ENCODE measurements at places on chromosomes 6 and 20.

DNA sequence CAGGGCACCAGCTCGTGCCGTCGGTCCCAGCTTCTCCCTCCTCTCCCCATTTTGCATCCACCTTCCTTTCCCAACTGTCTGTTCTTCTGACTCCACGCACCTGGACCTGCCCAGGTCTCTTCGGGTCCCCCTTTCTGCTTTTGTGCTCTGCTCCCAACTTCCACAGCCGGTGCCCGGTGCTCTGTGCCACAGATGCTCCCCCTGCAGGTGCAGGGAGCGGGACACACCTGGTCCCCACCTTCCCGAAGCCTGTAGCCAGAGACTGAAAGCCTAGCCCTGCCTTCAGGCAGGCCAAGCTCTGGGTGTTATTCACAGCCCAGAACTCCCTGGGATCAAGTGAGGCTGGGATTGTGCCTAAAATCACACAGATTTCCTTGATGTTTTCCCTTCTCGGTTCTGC is 24.6 kb upstream of the BMP7 start:
- no peak for DNase-seq

DNA sequence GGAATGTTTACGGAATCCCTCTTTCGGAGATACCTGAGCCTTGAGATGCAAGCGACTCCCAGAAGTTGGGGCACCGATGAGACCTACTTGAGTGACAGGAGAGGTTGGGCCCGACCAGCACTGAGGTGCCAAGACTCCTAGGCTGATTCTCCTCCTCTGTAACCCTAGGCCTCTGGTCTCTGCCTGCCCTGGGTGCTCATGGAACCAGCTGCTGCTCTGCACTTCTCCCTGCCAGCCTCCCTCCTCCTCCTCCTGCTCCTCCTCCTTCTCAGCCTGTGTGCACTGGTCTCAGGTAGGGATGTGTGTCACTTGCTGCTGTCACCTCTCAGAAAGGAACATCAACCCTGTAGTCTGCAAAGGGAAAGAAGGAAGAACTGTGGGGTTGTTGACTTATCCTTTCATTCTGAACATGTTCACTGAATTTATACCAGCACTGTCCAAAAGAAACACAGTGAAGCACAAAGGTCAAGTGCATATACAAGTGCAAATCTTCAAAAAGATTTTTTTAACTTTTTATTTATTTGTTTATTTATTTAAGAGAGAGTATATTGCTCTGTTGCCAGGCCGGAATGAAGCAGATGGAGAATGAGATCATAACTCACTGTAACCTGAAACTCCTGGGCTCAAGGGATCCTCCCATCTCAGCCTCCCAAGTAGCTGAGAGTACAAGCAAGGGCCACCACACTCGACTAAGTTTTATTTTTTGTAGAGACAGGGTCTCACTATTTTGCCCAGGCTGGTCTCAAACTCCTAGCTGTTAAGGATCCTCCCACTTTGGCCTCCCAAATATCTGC is 913 bp downstream of the BTN2A2 start:
- peak; percentile 17 for DNase-seq

GRCh38 chr20:9261781-9262180 is 192.9 kb downstream of the PLCB4 start:
- no peak for DNase-seq

DNA sequence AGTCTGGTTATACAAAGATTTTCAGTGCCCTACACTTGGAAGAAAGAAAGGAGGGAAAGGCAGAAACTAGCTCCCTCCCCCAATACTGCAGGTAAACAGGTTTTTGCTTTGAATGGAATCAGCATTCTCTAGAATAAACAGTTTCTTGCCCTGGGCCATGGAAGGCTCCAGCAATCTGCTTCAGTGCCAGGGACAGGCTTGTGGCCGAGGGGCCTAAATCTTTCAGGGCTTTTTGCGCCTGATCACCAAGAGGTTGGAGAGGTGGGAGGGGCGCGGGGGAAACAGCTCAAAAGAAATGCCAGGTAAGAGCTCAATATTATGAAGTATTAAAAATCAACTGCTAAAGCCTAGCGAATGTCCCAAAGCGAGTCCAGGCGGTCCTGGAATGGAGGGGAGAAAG is 23.8 kb downstream of the TFAP2B start:
- no peak for DNase-seq

DNA sequence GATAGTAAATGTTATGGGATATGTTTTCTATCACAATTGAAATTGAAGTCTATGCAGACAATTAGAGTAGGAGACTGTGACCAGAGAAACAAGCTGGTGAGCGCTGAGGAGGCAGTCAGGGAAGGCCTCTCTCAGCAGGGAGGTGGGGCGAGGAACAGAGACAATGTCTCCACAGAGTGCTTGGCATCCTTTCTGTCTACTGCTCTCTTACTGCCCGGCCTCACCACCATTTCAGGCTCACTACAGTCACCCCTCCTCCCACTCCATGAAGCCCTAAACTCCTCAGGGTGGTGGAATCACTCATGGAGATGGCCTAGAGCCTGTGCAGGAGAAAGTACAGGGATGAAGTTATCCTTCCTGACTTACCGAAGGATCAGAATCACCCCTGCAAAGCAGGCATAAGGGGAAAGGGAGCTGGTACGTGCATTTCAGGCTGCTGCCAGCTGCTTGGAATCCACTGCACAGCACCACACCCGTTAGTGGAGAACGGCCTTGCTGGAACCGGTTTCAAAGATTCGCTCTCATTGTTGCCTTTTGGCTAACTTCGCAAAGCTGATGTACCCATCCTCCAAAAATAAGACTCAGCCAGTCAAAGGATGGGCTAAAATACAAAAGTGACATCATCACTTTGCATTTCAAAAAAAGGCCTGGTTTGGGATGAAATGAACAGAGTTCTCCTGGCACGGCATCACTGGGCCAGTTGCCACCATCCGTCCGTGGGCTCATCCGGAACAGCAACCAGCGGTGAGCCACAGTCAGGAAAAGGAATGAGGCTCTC is 67.3 kb downstream of the SLC22A23 start:
- no peak for DNase-seq

DNA sequence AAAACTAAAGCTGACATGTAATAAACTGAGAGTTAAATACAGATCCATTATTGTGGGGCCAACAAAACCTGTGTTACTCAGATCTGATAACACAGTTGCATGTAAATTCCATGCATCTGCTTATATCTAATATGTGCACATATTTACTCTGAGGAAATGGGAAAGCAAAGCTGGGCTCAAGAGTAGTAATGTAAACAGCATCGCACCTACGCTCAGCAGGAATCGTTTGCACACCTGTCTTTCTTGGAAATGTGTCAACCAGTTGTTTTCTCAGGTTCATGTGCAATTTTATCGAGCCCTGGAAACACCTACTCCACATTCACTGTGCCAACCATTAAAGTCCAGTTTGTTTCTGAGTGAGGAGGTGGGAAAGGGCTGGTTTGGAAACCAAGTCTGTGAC is 80.3 kb upstream of the CNKSR3 start:
- no peak for DNase-seq

DNA sequence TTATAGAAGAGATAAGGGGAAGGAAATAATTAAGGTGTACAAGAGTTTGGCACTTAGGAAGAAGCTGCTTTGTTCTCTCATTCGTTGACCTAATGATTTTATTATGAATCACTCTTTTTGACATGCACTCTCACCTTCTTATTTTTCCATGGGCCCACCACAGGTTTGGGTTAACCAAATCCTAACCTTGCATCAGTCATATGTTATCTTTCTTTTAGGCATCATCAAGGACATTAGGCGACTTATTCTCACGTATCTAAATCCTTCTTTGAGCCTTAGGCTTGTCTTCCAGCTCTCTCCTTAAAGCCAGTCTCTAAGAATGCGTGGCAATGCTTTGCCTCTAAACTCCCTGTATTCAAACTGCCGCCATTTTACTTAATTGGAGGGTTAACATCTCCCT is 58.3 kb downstream of the TNFRSF21 start:
- DNase-seq = no peak

DNA sequence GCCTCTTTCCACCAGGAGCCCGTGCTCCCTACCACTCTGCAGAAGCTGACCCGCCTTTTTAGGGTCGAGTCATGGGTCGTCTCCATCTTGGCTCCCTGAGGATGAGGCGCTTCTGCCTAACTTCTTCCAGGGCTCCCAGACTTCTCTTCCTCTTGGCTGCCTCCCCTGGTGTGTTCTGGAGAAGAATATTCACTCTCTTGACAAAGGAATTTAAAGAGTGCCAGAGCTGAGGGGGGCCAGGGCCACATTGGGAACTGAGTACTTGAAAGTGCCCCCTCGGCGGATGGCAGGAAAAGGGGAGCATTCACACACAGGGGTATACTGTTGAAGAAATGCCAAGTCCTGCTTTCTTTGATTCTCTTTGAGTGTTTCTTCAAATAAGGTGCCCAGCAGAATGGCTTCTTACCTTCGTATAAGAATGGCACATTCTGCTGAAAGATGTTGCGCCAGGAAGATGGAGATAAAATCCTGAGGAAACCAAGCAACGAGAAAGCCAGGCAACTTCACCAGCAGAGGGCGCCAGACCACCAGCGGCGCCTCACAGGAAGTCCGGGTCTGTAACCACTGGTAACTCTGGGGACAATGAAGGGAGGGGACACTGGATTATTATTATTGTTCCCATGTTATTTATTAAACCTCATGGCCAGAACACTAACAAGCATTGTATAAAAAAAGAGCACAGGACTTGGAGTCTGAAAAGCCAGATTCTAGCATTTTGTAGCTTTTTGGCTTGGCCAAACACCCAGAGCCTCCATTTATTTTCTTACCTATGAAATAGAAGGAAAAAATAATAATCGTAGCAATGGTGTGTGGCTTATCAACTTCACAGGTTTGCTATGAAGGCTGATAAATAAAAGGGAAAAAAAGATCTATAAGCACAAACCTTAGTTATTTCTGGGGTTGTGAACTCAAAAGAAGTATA is 176.7 kb downstream of the HACE1 start:
- DNase-seq = peak; percentile 73

DNA sequence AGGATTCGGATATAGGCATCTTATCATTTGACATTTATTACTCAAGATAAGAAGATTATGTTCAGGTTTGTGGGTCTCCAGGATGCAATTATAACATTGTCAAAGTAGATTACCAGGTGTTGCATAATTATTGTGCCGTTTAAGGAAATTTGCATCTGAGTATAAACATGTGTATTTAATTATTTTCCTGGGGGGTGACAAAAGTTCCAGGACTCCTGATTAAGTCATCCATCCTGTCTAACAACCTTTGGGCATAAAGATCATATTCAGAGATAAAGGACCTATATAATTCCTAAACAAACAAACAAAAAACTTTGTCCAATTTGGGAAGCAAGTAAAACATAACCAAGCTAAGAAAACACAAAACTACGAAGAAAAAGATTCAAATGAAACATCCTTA is 3.3 kb upstream of the PPP1R14C start:
- no peak for DNase-seq

DNA sequence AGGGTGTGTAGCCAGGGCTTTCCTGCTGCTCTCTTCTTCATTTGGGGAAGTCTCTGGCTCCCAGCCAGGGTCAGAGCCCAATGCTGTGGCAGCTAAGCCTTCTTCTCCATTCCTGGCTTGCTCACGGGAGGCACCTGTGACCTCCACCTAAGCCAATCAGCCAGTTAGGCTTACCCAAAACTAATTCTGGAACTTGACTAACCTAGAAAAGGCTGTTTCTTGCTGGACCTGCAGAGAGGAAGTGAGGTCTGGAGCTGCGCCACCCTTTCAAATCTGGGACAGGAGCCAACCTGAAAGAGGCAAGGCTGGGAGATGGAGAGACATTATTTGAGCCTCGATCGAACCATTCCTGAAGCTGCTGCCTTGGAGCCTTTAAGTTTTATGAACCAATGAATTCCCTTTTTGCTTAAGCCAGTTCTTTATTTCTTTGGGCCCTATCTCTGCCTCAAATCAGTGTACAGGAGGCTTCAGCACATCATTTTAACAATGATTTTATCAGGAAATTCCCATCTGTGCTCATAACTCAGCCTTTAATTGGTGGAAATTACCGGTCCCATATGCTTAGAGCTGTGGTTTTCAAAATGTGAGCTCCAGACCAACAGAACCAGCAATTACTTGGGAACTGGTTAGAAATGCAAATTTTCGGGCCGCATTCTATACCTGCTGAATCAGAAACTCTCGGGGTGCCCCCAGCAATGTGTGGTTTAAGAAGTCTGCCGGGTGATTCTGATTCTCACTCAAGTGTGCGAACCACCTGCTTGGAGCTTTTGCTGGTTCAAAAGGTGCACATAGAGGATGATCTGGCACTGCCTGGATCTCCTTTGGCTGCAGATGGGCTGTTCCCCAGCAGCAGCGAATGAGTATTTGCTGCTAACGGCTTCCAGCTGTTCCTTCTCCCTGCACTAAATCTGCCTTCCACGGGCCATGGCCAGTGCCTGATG is 97.4 kb upstream of the RNF24 start:
- peak; percentile 18 for DNase-seq

DNA sequence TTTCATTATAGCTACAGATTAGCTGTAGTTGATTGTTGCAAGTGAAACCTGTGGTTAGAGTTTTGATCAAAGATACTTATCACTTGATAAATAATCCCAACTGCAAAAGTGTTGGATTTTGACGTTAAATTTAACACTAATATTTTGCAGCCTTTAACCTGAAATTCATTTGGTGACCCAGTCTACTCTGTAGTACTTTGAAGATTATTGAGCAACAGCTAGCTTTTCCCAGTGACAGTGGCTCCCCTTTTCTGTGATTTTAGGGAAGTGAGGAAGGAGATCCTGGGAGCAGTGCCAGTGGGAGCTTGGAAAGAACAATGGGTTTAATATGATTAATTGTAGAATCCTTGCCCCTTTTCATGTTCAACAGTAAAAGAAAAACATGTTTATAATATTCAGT is 76.9 kb downstream of the NCOA3 start:
- DNase-seq = no peak

- DNase-seq = no peak
These were observed 126.6 kb upstream of the CCDC28A start for GRCh38 chr6:138647006-138647405.

DNA sequence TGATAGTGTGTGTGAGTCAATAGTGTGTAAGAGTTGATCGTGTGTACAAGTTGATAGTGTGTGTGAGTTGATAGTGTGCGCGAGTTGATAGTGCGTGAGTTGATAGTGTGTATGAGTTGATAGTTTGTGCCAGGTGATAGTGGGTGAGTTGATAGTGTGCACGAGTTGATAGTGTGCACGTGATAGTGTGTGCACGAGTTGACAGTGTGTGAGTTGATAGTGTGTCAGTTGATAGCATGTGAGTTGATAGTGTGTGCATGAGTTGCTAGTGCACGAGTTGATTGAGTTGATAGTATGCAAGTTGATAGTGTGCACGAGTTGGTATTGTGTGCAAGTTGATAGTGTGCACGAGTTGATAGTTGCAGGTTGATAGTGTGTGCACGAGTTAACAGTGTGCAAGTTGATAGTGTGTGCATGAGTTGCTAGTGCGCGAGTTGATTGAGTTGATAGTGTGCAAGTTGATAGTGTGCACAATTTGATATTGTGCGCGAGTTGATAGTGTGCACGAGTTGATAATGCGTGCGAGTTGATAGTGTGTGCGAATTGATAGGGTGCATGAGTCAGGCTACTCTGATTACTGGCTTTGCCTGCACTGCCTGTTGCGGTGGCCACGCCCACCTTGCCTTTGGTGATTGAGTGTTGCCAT is 35.8 kb upstream of the IYD start:
- no peak for DNase-seq

GRCh38 chr20:50504231-50504823 is 5.9 kb upstream of the PTPN1 start:
- no peak for DNase-seq

Data from activated naive CD4-positive, alpha-beta T cell treated with Interleukin-2 at 50 U/mL for 16 hours (primary cell).